ENCODE measurements at places on chromosomes 7 and 10. TPM values are rescaled to one million over a fixed set of nuclear protein-coding genes. Genes with fewer than 3 reads are reported as not detected.

MAP3K8 gene
- 36.9 TPM for polyA plus RNA-seq

PON3 gene
- 1.0 TPM for polyA plus RNA-seq

LZTS2 gene
- polyA plus RNA-seq, result 6.1 TPM

SFTPD gene
- polyA plus RNA-seq, result not detected

SRRM3 gene
- polyA plus RNA-seq, result not detected

MYO1G gene
- polyA plus RNA-seq, result 216 TPM

NPC1L1 gene
- not detected for polyA plus RNA-seq

MKX gene
- not detected for polyA plus RNA-seq

LMTK2 gene
- polyA plus RNA-seq, result 3.6 TPM

PPP2R2D gene
- polyA plus RNA-seq, result 4.6 TPM

SLC18A3 gene
- polyA plus RNA-seq, result not detected

CHAT gene
- not detected for polyA plus RNA-seq

COBL gene
- polyA plus RNA-seq, result not detected

IL2RA gene
- polyA plus RNA-seq, result 5.7 TPM

MYH16 gene
- 0.33 TPM for polyA plus RNA-seq

LRRD1 gene
- not detected for polyA plus RNA-seq

FRG2B gene
- not detected for polyA plus RNA-seq

OR2F2 gene
- not detected for polyA plus RNA-seq

ZC3HAV1L gene
- 4.5 TPM for polyA plus RNA-seq

MUC12 gene
- polyA plus RNA-seq, result 4.5 TPM

FRMD4A gene
- polyA plus RNA-seq, result 40.9 TPM

CNPY1 gene
- polyA plus RNA-seq, result not detected

FAM180A gene
- polyA plus RNA-seq, result not detected

ZNF22 gene
- 53.5 TPM for polyA plus RNA-seq

GRM3 gene
- polyA plus RNA-seq, result 0.08 TPM

RBP4 gene
- not detected for polyA plus RNA-seq

STEAP4 gene
- polyA plus RNA-seq, result not detected

SYT15 gene
- 0.37 TPM for polyA plus RNA-seq

AKR1C8 gene
- not detected for polyA plus RNA-seq

NEUROG3 gene
- not detected for polyA plus RNA-seq

OR2A2 gene
- polyA plus RNA-seq, result not detected

DOCK4 gene
- 0.08 TPM for polyA plus RNA-seq

HOXA6 gene
- polyA plus RNA-seq, result 0.20 TPM

HUS1 gene
- 23.0 TPM for polyA plus RNA-seq

OR6B1 gene
- polyA plus RNA-seq, result not detected

PAPOLB gene
- polyA plus RNA-seq, result not detected

NPFFR1 gene
- polyA plus RNA-seq, result 0.03 TPM

TMEM120A gene
- polyA plus RNA-seq, result 20.0 TPM

TFR2 gene
- polyA plus RNA-seq, result 2.6 TPM

RET gene
- polyA plus RNA-seq, result not detected

ADCY1 gene
- polyA plus RNA-seq, result 0.17 TPM

FAM131B gene
- polyA plus RNA-seq, result not detected

DBF4 gene
- polyA plus RNA-seq, result 91.6 TPM

LIPK gene
- polyA plus RNA-seq, result not detected

BAMBI gene
- polyA plus RNA-seq, result 0.06 TPM

PTPN20 gene
- polyA plus RNA-seq, result not detected

HMX3 gene
- 8.8 TPM for polyA plus RNA-seq

EPHA1 gene
- 0.24 TPM for polyA plus RNA-seq

ENTPD1 gene
- polyA plus RNA-seq, result 124 TPM

SPDYE2B gene
- 0.51 TPM for polyA plus RNA-seq

TMEM236 gene
- not detected for polyA plus RNA-seq

PNLIPRP2 gene
- not detected for polyA plus RNA-seq

HACD1 gene
- polyA plus RNA-seq, result 0.96 TPM

GCK gene
- 0.55 TPM for polyA plus RNA-seq

CRTAC1 gene
- not detected for polyA plus RNA-seq

OR13A1 gene
- 0.13 TPM for polyA plus RNA-seq

ERLIN1 gene
- polyA plus RNA-seq, result 21.7 TPM

OR2A7 gene
- 0.72 TPM for polyA plus RNA-seq

Measured in GM12878 (cell line).